Brain microvascular endothelial cell (primary cell): ENCODE measurements at places on chromosomes 3 and 15.
A peak's percentile ranks its signal among the peaks of the same experiment; 100 is the strongest.

DNA sequence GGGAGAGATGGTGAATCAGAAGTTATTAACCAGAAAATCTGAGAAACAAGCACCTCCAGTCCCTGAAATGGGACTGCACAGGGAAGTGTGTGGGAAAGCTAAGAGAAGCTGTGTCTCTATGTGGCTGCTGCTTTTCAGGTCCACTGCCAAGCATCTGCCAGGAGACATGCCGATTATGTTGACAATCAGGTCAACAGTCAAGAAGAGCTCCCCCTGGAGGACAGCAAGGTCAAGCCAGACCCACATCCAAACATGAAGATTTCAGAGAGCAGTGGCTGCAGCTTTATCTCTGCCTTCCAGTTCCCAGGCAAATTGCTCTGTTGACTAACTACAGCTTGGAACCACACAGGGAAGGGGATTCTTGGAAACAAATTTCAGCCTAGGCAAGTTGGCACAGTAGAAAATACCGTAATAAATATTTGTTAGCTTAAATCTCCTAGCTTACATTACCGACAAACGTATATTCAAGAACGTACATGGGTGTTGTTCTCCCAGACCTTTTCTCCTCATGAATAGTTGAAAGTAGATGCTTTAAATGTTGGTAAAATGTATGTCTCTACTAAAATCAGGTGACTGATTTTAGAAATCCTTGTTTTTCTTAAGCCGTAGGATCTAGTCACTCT lies 394.5 kb upstream of the RARB start:
- DNase-seq: no peak

DNA sequence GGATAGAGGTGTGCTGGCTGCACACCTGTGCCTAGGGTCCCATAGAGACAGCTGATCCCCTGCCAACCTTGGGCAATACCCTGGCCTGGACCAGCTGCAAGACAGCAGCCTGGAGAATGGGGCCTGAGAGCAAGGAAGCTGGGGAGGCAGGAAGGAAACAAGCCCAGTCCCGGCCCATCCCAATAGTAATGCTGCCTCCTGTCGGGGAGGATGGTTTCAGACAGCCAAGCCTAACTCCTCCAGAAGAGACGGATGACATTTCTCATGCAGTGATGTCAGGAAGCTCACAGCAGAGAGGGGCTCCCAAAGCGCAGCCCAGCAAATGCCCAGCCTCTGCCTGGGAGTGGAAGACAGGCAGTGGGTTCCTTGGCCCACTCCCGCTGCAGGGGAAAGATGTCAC lies 408.8 kb downstream of the OCA2 start:
- DNase-seq: no peak

DNA sequence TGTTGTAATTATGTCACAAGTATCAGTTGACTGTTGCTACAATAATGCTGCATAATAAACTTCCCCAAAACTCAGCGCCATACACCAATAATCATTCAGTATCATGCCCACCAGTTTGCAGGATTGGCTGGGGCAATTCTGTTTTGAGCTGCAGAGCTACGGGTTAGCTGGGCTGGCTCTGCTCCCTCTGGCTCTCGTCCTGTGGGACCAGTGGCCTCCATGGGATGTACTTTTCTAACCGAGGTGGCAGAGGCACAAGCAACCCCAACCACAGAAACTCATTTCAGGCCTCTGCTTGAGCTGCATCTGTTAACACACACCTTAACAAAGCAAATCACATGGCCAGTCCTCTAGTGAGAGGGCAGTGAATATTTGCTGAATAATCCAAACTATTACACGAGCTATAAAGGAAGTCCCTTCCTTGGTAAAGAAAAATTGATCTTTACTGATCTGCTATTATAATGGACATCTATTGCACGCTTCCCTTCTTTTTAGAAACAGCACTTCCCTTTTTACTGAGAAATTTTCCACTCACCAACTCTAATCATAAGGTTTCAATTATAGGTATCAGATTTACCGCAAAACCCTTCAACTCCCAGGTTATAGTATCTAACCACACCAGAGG lies 10.9 kb upstream of the BCL2A1 start:
- no peak for DNase-seq

GRCh38 chr15:62940755-62941361 lies 101.7 kb upstream of the TPM1 start:
- DNase-seq: peak; percentile 99

- no peak for DNase-seq
Observed at GRCh38 chr3:133676336-133677118, 14.8 kb upstream of the TOPBP1 start.

DNA sequence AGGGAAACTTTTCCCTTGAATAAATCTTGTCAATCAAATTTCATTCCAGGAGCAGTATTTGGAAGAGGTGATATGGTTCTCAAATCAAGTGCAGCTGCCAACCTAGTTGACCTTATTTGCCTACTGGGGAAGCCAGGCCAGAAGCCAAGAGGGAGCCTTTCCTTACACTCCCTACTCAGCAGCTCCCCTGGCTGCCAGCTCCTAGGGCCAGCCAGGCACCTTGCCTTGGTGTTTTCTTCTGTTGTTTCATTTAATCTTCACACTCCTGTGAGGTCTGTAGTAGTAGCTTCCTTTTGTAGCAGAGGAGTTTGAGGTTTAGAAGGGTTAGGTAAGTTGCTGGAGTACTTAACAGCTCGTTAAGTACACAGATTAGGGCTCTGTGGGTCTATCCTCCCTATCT lies 22.6 kb downstream of the MKRN2OS start:
- DNase-seq: no peak

GRCh38 chr3:43022121-43022520 lies 43.0 kb downstream of the GASK1A start:
- no peak for DNase-seq

GRCh38 chr3:42036483-42036823 lies 54.7 kb upstream of the TRAK1 start:
- peak; percentile 92 for DNase-seq

DNA sequence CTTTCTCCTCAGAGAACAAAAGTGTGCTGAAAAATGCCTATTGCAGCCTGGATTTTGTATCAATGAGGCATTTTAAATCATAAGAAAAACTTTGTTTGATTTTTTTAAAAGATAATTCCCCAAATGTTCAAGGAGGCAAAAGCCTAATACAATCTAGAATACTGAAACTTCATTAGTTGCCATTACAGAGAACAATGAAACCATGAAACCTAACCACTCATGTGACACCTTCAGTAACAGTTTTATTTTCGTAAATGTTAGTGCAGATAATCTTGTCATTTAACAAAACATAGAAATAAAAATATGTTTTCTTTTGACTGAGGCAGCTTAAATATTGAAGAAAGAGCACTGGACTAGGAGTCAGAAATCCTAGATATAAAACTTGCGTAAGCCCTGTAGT lies 655.9 kb downstream of the RBMS3 start:
- DNase-seq: no peak

DNA sequence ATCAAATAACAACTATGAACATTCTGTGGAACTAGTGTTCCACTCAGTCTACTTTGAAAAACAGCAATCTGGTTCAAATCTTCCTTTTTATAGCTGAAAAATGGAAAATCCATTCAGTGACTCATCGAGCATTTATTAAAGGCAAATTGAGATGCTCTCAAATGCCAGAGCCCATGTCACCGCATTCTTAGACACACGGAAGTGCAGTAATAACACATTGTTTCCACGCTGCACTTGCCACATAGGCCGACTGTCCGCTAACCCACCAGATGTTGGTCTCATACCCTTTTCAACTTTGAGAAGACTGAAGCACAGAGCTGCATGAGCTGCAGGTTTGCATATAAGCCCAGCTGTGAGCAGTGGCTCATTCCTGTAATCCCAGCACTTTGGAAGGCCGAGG lies 95.9 kb downstream of the TMEM266 start:
- peak; percentile 22 for DNase-seq

DNA sequence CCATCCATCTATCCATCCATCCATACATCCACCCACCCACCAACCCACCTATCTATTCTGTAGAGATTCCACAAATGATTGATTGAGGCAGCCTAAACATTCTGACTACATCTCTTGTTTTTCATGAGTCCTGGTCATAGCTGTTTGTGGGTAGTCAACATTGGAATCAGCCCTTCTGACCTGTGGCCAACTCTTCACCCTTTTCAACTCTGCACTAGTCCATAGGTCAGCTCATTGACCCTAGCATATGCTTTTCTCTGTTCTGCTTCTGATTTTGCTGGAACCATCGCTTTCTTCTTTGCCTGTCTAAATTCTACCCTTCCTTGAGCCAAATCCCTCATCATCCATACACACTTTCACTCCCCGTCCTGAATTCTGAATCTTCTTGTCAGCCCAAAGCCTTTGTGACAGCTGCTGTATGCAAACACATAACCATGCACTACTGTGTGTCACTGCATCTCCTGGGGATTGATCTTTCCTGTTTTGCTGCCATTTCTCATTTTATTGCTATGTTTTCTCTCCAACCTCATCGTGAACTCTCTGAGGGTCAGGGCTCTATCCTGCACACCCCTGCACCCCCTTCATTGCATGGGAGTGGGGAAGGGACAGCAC lies 16.8 kb upstream of the KCTD6 start:
- DNase-seq: no peak

- DNase-seq: peak; percentile 46
Observed at GRCh38 chr3:168847291-168847883, 751.7 kb upstream of the GOLIM4 start.

DNA sequence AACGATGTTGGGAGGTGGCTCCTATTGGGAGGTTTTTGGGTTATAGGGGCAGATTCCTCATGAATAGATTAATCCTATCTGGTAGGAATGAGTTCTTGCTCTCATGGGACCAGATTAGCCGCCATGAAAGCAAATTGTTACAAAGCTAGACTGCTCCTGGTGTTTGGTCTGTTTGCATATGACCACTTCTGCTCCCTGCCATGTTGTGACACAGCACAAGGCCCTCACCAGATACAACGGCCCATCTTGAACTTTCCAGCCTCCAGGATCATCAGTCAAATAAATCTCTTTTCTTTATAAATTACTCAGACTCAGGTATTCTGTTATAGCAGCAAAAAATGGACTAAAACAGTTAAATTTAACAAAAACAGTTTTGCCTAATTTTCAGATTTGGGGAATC lies 34.4 kb downstream of the TRIM42 start:
- no peak for DNase-seq

GRCh38 chr3:165466856-165467255 lies 270.7 kb upstream of the SLITRK3 start:
- DNase-seq: peak; percentile 51

- DNase-seq: no peak
Observed at GRCh38 chr3:169999433-169999832, 32.8 kb downstream of the SEC62 start.

DNA sequence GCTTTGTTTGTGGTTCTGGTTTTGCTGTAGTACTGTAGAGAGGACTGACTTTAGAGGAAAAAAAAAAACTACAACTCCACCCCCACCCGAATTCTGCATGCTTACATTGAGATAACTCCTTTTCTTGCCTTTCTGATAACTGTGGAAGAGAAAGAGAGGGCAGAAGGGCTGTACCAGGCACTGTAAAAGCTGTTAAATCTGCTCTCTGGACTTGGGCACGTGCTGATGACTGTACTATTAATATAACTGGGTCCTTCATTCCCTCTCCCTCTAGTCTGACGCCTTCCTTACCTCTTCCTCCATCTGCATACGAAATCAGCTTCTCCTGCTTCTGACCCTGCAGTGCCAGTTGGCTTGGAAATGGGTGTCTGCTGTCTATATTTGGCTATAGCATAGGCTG lies 15.0 kb downstream of the MAPKBP1 start:
- DNase-seq: no peak

DNA sequence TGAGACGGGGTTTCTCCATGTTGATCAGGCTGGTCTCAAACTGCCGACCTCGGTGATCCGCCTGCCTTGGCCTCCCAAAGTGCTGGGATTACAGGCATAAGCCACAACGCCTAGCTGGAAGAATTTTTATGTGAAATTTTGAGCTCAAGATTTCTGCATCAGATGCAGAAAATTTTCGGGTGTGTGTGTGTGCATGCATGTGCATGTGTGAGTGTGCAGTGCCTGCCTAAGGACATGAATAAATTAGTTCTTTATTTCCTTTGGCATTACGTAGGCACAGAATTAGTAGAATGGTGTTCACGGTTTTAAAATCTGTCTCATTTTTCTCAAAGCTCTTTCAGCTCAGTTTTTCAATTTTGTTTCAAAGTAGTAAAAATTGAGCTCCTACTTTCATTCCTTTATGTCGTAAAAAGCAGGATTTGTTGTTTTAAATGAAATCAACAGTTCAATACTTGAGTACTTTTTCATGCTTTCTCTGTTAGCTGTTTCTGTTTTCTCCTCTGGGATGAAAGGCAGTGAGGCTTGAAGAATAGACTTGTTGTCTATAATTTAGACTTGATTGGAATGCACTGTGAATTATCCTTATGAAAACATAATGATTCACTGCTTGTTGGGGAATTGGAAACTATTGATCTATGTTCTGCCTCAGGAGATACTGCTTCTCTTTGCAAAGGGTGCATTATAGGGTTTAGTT lies 23.3 kb upstream of the RAB11A start:
- no peak for DNase-seq

- DNase-seq: no peak
Observed at GRCh38 chr15:89198934-89199333, 22.4 kb downstream of the RLBP1 start.

DNA sequence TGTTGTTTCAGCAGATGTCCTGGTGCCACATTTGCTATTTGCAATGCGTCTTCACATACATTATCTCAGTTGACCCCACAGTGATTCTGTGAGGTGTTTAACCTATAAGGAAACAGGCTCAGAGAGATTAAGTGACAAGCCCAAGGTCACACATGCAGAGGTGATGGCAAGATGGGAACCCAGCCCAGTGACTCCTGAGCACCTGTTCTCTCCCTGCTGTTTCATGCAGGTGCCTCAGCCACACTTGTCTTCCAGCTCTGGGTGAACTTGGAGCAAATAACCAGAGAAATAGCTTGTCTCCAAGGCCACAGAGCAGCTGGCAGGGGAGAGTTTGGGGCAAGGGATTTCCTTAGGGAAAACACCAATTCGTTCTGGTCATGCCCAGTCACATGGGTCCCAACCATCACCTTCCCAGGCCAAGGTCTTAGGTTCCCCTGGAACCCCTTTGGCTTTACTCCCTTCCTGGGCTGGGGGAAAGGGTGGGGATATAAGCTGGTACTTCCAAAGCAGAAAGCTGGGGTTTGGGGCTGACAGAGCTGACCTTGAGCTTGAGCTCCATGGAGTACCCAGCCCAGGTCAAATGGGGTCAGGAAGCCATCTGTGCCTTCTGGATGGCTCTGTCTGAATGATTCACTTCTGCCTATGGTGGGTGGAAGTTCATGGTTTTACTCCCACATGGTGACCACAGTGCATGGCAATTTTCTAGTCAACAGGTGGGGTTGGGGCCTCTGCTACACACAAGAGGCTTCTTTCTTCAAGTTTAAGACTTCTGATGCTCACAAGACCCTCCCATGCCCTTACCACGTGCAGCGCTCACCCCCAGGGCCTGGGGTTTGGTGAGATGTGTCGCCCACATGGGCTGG lies 22.4 kb downstream of the LIPC start:
- DNase-seq: no peak

GRCh38 chr3:149879872-149880271 lies 66.9 kb downstream of the RNF13 start:
- DNase-seq: peak; percentile 69
